ENCODE measurements at places on chromosomes 6 and 20. TPM values are rescaled to one million over a fixed set of nuclear protein-coding genes. Genes with fewer than 3 reads are reported as not detected.

DNA sequence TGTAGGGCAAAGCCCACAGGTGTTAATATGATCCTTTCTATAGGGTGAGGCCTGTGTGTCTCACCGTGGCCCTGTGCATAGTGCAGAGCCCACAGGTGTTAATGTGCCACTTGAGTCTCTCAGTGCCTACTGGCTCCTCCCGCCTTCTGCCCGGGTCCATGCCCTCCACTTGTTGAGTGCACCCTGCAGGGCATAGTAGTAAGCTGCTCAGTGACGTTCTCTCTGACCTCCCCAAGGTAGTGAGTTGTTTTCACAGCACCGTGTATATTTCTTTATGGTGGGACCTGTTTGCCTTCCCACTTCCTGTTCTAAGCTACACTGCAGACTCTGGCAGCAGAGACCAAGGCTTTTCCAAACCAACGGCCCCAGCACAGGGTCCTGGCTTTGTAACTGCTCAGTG lies 64.5 kb upstream of the SLC22A1 start:
- H3K27ac ChIP-seq: no peak overlapping the region
- H3K4me1 ChIP-seq: no peaks in the 10 kb centered on the region
- no peak for DNase-seq
- H3K4me3 ChIP-seq: no peak overlapping the region
- no peaks in the 10 kb centered on the region for H3K27me3 ChIP-seq
- H3K36me3 ChIP-seq: peaks cover 49% of the 10 kb centered on the region

DNA sequence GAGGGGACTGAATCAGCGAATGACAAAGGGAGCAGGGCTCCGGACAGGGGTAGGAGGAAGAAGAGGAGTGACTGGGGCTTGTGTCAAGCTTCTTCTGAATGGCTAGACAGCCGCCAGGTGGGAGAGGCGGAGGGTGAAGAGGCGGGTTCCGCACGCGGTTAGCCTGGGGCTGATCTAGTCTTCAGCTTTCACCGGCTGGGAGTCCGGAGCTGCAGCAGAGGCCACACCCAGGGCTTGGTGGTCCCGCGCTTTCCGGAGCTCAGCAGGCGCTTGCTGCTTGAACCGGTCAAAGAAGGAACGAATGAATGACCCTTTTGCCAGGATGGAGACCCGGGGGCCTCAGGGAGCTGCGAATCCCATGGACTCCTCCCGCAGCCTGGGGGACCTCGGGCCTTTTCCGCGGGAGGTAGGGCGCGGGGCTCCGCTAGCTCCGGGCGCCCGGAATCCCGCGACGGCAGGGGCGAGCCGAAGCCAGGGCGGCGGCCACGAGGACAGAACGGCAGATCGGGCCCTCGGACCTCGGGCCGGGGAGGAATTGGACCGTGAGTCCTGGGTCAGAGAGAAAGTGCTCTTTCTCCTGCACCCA lies at the start of gene C6orf141:
C6orf141 (plus strand) TSS at position 177 of the 586 bp plus-strand sequence; CDS start at position 302, 125 bp downstream.
- no peaks in the 10 kb centered on the region for H3K36me3 ChIP-seq
- peaks cover 19% of the 10 kb centered on the region for H3K4me1 ChIP-seq
- H3K27me3 ChIP-seq: peaks cover 27% of the 10 kb centered on the region
- H3K4me3 ChIP-seq: peak within 1 kb of the TSS; percentile 67

GRCh38 chr20:57656252-57656820 lies 36.1 kb upstream of the ZBP1 start:
- no peaks in the 10 kb centered on the region for H3K27me3 ChIP-seq
- DNase-seq: peak; percentile 0
- H3K27ac ChIP-seq: no peak overlapping the region

DNA sequence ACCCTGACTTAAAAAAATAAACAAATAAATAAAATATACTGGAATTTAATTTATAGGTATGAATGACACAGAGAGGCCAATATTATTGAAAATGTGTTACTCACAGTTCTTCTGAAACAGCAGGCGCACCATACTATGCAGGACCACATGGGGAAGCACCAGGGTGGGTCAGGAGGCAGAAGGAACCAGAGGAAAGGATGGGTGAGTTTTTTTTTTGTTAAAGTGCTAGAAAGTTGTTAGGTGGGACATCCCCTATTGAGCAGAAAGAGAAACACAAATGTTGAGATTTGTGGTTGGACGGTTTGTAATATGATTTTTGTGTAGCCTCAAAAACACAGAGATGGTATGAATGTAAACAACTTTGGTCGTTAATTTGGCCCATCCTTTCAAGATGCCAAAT lies 26.0 kb downstream of the PTPRA start:
- DNase-seq: peak; percentile 61
- no peaks in the 10 kb centered on the region for H3K27me3 ChIP-seq
- H3K36me3 ChIP-seq: peaks cover 14% of the 10 kb centered on the region
- H3K4me3 ChIP-seq: no peak overlapping the region

GRCh38 chr6:51277474-51277873 lies 458.8 kb downstream of the TFAP2B start:
- no peaks in the 10 kb centered on the region for H3K36me3 ChIP-seq
- no peak overlapping the region for H3K4me3 ChIP-seq
- no peak overlapping the region for H3K27ac ChIP-seq
- H3K27me3 ChIP-seq: no peaks in the 10 kb centered on the region

DNA sequence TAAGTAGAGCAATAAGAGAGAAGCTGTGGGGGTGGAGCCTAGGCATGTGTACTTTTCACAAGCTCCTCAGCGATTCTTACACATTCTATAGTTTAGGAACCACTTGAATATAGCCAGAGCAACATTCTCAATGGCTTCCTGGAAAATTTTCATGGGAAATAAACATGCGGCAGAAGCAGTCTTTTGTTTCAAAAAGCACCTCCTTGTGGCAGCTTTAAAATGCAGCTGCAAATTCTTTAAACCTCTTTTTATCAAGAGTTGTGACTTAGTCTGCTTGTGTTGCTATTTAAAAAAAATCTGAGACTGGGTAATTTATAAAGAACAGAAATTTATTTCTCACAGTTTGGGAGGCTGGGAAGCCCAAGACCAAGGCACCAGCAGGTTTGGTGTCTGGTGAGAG lies 23.8 kb downstream of the NKX2-2 start:
- H3K27me3 ChIP-seq: peaks cover 34% of the 10 kb centered on the region
- H3K36me3 ChIP-seq: no peaks in the 10 kb centered on the region
- DNase-seq: no peak
- no peak overlapping the region for H3K4me3 ChIP-seq
- no peak overlapping the region for H3K27ac ChIP-seq
- no peaks in the 10 kb centered on the region for H3K4me1 ChIP-seq

Gene SCGN
- not detected for total RNA-seq

Gene CNBD2
- total RNA-seq: 3.5 TPM

Gene BHLHE23
- not detected for total RNA-seq

Gene C6orf120
- total RNA-seq: 15.6 TPM

Gene ARFGEF3
- 1.7 TPM for total RNA-seq
